ENCODE measurements at places on chromosomes 11 and 22. TPM values are rescaled to one million over a fixed set of nuclear protein-coding genes. Genes with fewer than 3 reads are reported as not detected.
A peak's percentile ranks its signal among the peaks of the same experiment; 100 is the strongest.

Gene PATE4
- total RNA-seq, result not detected

Gene KCNQ1OT1
- 3.4 TPM for total RNA-seq

Gene RNF26
- 55.0 TPM for total RNA-seq

Gene SAA4
- total RNA-seq, result not detected

Gene ADAMTS8
- not detected for total RNA-seq

Gene FAM83F
- 9.1 TPM for total RNA-seq

GRCh38 chr22:45019861-45020655, 10.3 kb upstream of the PHF21B start:
- no peaks in the 10 kb centered on the region for H3K4me1 ChIP-seq
- DNase-seq, result no peak
- no peak overlapping the region for H3K27ac ChIP-seq
- peaks cover 95% of the 10 kb centered on the region for H3K27me3 ChIP-seq

GRCh38 chr11:134762248-134763029, 350.4 kb upstream of the B3GAT1 start:
- H3K27ac ChIP-seq, result no peak overlapping the region
- no peaks in the 10 kb centered on the region for H3K36me3 ChIP-seq
- H3K4me1 ChIP-seq, result no peaks in the 10 kb centered on the region
- H3K4me3 ChIP-seq, result no peak overlapping the region
- H3K27me3 ChIP-seq, result peaks cover 58% of the 10 kb centered on the region
- no peak for DNase-seq

GRCh38 chr22:36163497-36163896, 2.9 kb upstream of the APOL3 start:
- no peaks in the 10 kb centered on the region for H3K36me3 ChIP-seq

DNA sequence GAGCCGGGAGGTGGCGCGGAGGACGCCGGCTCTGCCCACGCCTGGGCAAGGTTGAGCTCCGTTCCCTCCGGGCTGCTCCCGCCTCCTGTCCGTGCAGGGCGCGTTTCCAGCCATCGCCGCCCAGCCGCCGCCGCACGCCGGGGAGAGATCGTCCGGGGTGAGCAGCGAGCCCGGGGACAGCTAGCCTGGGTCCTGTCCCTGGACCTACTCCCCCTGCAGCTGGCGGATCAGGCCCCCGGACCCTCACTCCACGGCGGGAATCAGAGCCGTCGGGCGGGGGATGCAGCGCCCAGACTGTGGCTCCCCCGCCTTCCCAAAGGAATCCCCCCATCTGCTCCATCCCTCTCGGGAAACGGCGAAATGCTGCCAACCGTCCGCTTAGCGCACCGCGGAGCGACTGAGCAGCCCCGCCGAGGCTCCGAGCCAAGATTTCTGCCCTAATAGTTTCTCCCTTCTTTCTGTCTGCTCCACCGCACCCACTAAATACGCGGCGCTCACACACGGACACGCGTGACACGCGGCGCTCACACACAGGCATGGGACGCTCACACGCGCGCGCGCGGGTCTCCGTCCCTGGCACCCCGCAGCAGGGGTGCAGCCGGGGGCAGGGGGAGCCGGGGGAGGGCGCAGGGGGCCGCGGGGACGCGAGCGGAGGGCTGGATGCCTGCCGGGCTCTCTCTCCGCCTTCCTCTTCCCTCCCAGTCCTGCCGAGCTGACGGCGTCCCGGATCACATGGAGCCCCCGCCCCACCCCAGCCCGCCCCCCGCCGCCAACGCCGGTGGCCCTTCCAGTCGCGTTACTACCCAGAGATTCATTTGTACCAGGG, at the start of gene KCNJ5:
TSS of gene KCNJ5 (plus strand) at position 814 of the 826 bp plus-strand sequence. CDS start 19,918 bp downstream, outside the sequence.
- H3K36me3 ChIP-seq, result no peaks in the 10 kb centered on the region
- peaks cover 19% of the 10 kb centered on the region for H3K27me3 ChIP-seq
- H3K4me1 ChIP-seq, result no peaks in the 10 kb centered on the region
- no peak within 1 kb of the TSS for H3K27ac ChIP-seq

GRCh38 chr22:22753526-22754267, 109.3 kb downstream of the GGTLC2 start:
- DNase-seq, result peak; percentile 39
- H3K4me3 ChIP-seq, result no peak overlapping the region

GRCh38 chr11:27372164-27372563, 9.1 kb upstream of the CCDC34 start:
- peaks cover 11% of the 10 kb centered on the region for H3K36me3 ChIP-seq
- no peak for DNase-seq
- no peaks in the 10 kb centered on the region for H3K27me3 ChIP-seq
- no peaks in the 10 kb centered on the region for H3K4me1 ChIP-seq
- H3K27ac ChIP-seq, result no peak overlapping the region
- no peak overlapping the region for H3K4me3 ChIP-seq

GRCh38 chr11:35916270-35916669, 27.6 kb upstream of the LDLRAD3 start:
- no peak for DNase-seq
- H3K27ac ChIP-seq, result no peak overlapping the region
- no peaks in the 10 kb centered on the region for H3K27me3 ChIP-seq
- H3K4me1 ChIP-seq, result peaks cover 10% of the 10 kb centered on the region

DNA sequence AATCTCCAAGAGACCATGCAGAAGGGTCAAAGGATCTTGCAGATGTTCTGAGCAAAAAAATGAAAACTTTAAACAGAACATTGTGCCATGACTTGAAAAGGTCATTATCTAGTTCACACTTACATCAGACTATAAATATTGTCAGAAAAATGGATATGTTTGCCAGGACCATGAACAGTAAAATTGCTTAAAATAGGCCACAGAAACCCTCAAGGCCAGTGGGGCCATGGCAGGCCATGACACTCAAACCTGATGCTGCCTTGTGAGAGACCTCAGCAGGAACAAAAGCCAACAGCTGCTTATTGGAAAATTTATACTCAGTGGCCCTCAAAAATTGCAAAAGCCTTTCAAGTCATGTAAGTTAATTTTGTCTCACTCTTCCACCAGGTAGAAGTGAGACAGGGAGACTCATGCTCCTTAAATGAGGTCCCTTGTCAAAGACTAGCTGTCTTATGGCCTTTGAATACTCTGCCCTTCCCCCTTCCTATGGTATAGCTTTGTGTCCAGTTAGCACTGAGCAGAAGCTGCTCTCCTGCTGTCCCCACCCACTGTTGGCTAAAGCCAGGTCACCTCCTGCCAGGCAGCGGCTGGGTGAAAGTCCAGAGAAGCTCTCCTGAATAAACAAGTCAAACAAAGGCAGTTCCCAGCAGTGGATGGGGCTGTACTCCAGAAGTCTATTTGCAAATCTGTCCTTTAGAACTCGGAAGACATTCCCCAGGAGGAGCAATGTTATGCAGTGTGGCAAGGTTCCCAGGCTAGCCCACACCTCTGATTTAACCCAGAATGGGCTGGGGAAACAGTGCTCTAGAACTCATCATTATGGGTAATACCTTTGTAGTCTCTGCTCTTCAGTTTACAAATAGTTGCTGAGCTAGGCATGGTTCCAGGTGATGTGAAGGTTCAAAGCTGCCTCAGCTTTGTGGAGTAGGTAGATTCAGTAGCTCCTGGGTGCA, 21.4 kb downstream of the ADM start:
- H3K4me1 ChIP-seq, result peaks cover 55% of the 10 kb centered on the region
- H3K27ac ChIP-seq, result peak overlapping the region; percentile 34
- no peaks in the 10 kb centered on the region for H3K36me3 ChIP-seq
- peak; percentile 45 for DNase-seq
- H3K4me3 ChIP-seq, result no peak overlapping the region
- no peaks in the 10 kb centered on the region for H3K27me3 ChIP-seq

DNA sequence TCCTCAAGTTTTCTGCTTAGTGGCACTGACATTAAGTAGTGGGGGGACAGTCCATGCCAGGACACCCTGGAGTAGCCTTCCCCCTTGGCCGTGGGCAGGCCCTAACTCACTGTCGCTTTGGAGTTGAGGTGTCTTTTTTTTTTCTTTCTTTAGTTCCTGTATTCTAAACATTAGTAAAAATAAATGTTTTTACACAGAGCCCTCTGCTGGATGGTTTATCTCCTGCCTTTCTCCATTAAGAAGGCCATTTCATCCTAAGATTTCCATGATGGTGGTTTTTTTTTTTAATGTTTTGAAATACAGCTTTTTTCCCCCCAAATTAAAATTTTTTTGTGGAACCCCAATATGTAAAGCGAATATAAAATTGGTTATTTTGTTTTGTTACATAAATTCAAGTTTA, 1.8 kb upstream of the TIGD3 start:
- H3K27ac ChIP-seq, result no peak overlapping the region
- no peak for DNase-seq
- no peaks in the 10 kb centered on the region for H3K27me3 ChIP-seq
- H3K36me3 ChIP-seq, result peaks cover 16% of the 10 kb centered on the region
- H3K4me1 ChIP-seq, result peaks cover 11% of the 10 kb centered on the region
- H3K4me3 ChIP-seq, result no peak overlapping the region

- no peak overlapping the region for H3K27ac ChIP-seq
- no peak for DNase-seq
Measured at GRCh38 chr11:27193434-27194225, 153.0 kb downstream of the BBOX1 start.

DNA sequence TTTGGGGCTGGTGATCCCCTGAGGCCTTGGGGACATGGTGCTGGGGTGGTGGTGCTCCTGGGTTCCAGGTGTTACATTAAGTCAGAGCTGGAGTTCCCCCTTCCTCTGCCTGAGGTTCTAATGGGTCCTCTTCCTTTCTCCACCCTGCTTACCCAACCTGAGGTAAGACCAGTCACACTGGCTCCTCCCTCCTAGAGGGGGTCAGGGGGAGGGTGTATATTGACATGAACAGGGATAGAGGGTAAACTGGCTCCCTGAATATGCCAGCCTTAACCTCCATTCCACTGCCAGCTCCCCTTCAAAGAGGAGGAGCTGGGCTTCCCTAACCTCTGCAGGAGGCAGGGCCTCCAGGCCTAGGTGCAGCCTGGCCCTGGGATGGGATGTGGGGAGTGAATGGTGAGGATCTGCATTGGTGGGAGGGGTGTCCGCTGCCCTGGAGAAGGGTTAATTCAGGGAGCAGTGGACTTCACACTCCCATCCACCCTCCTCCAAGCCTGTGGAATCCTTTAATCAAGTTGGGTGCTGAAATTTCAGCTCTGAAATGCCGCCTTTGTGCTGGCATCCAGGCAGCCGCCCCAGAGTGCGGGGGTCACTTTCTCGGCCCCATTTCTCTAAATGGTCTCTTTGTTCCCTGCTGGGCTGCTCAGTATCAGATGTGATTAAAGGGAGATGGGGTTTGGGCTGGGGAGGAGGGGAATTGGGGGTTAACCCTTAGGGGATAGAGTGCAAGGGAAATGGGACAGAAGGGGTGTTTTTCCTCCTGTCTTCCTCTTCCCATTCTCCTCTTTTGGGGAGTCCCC, 15.2 kb downstream of the POLR2F start:
- H3K4me1 ChIP-seq, result no peaks in the 10 kb centered on the region
- no peak overlapping the region for H3K4me3 ChIP-seq
- H3K27ac ChIP-seq, result no peak overlapping the region
- H3K36me3 ChIP-seq, result peaks cover 22% of the 10 kb centered on the region

DNA sequence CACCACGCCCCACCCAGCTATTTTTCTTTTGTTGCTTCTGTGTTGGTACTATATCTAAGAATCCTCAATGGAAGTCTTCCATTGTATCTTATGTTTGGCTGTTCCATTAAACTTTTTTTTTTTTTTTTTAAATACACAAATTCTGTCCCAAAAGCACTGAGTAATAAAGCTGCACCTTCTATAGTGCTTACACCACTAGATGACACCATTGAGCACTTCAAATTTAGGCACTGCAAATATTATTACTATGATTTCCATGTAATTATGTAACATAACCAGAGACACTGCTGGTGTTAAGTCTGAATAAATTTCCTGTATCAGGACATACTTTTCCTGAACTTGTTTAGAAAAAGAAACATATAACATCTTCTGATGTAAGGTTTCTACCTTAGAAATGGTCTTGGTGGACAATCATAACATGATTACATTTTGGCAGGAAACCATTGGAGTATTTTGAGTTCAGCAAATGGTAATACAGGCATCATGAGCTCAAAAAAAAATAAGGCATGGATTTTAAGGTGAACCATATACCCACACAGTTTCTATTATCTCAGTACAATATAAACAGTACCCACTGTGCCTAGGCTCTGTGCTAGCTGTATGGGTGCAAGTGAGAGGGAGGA, 110.5 kb downstream of the ATG16L2 start:
- H3K27me3 ChIP-seq, result no peaks in the 10 kb centered on the region
- H3K4me1 ChIP-seq, result no peaks in the 10 kb centered on the region
- peak; percentile 37 for DNase-seq

- H3K4me1 ChIP-seq, result no peaks in the 10 kb centered on the region
- no peak for DNase-seq
- H3K27me3 ChIP-seq, result no peaks in the 10 kb centered on the region
- H3K4me3 ChIP-seq, result no peak overlapping the region
- no peak overlapping the region for H3K27ac ChIP-seq
Measured at GRCh38 chr11:27242591-27242990, 120.4 kb downstream of the CCDC34 start.

DNA sequence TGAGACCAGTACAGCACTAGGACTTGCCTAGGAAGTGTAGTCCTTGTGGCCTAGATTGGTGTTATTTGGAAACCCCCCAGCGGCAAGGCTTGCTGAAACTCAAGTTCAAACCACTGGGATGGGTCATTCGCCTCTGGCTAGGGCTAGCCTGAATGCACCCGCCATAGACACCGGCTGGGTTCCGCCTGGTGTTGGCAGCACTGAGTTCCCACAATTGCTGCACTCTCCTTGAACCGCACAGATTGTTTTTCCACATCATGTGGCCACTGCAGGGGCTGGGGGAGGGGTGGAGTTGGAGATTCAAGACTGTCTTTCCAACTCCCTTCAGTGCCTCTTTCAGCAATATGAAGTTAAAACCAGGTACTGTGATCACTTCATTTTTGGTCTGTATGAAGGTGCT, 43.1 kb downstream of the CCDC73 start:
- no peaks in the 10 kb centered on the region for H3K36me3 ChIP-seq
- H3K4me3 ChIP-seq, result no peak overlapping the region
- no peaks in the 10 kb centered on the region for H3K27me3 ChIP-seq
- no peaks in the 10 kb centered on the region for H3K4me1 ChIP-seq

- H3K4me1 ChIP-seq, result no peaks in the 10 kb centered on the region
- DNase-seq, result no peak
- H3K4me3 ChIP-seq, result no peak overlapping the region
- H3K27ac ChIP-seq, result no peak overlapping the region
Measured at GRCh38 chr22:22745225-22746060, 101.0 kb downstream of the GGTLC2 start.

GRCh38 chr11:57917632-57918031, 106.0 kb upstream of the OR9Q1 start:
- no peak overlapping the region for H3K27ac ChIP-seq
- no peak for DNase-seq
- no peaks in the 10 kb centered on the region for H3K36me3 ChIP-seq
- H3K4me3 ChIP-seq, result no peak overlapping the region
- no peaks in the 10 kb centered on the region for H3K4me1 ChIP-seq

DNA sequence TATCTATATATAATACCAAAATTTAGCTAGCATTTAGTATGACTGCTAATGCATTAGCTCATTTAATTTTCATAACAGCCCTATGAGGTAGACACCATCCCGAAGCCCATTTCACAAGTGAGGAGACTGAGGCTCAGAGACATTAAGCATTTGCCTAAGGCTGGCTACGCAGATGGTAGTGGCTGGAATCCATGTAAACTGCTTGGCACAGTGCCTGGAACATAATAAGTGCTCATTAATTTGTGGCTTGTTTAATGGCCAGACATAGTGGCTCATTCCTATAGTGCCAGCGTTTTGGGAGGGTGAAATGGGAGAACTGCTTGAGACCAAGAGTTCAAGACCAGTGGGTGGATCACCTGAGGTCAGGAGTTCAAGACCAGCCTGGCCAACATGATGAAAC, 17.8 kb upstream of the TP53I11 start:
- no peak overlapping the region for H3K27ac ChIP-seq
- 0 out of 2 replicates have a peak, but pooled peaks cover 4% of the 10 kb centered on the region for H3K4me1 ChIP-seq
- H3K4me3 ChIP-seq, result no peak overlapping the region
- H3K36me3 ChIP-seq, result no peaks in the 10 kb centered on the region
- 0 out of 2 replicates have a peak, but pooled peaks cover 3% of the 10 kb centered on the region for H3K27me3 ChIP-seq

- H3K4me3 ChIP-seq, result peak within 1 kb of the TSS; percentile 34
- H3K27ac ChIP-seq, result no peak within 1 kb of the TSS
- no peak for DNase-seq
- no peaks in the 10 kb centered on the region for H3K36me3 ChIP-seq
- no peaks in the 10 kb centered on the region for H3K4me1 ChIP-seq
Measured at GRCh38 chr11:24496736-24497725, at the start of gene LUZP2. Gene LUZP2, plus strand, starts transcription at chr11:24497053.
